Fibroblast of lung (primary cell): ENCODE measurements at places on chromosomes 7 and 10. TPM values are rescaled to one million over a fixed set of nuclear protein-coding genes. Genes with fewer than 3 reads are reported as not detected.

- peak; percentile 89 for DNase-seq
These were observed at the start of gene FAM3C for GRCh38 chr7:121395961-121396757. TSS of gene FAM3C (minus strand) at chr7:121396308. CDS start at chr7:121382969, 13,339 bp downstream.

LIPM gene
- not detected in 2 replicates for total RNA-seq

NDUFB8 gene
- total RNA-seq, result 154 and 167 TPM in 2 replicates

- DNase-seq, result no peak
These were observed 27.6 kb upstream of the FAM204A start for GRCh38 chr10:118369641-118370205.

PRTFDC1 gene
- total RNA-seq, result 18.5 and 26.9 TPM in 2 replicates

DNA sequence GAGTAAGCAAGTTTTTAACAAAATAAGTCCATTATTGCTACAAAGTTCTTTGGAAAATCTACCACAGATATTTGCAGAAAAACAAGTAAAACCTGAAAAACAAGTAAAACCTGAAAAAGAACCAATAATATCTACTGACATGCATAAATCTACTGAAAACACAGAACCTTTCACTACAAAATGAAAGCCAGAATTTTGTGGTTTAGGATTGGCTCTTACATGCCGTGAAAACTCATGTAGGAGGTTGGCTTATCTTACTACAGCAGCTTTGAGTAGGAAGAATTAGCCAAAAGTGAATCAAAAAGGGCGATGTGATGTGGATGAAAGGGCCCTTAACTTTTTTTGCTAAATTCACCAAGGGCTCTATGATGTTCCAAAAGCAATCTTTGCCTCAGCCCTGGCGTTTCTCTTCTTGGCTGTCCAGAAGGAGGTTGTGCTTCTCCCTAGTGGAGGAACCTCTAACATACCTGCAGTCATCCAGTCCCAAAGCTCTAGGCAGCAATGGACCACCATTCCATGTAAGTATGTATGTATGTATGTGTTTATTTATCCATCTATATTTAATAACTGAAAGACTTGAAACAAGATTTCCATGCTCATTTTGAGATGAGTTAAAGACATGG is 93.5 kb upstream of the ZNF804B start:
- DNase-seq, result no peak

OPN4 gene
- total RNA-seq, result not detected in 2 replicates

- peak; percentile 28 for DNase-seq
These were observed 151.1 kb downstream of the TMEM26 start for GRCh38 chr10:61302124-61302523.

DNA sequence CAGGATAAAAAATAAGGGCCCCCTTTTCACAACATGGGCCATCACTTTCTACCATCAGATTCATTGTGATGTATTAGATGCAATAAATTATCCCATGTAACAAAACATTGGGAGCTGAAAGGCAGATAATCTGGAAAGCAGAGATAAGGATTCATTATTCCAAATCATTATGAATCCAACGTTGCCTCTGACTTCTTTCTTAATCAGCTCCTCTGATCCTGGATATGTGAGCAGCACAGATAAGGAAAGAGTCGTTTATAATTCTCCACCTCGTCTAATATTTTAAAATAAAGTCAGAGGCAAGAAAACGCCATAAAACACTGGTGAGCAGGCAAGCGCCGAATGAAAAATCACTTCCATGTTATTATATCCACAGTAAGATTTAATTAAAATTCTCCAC is 13.8 kb upstream of the GATA3 start:
- DNase-seq, result no peak

LFNG gene
- total RNA-seq, result 0.33 and 0.77 TPM in 2 replicates

DNA sequence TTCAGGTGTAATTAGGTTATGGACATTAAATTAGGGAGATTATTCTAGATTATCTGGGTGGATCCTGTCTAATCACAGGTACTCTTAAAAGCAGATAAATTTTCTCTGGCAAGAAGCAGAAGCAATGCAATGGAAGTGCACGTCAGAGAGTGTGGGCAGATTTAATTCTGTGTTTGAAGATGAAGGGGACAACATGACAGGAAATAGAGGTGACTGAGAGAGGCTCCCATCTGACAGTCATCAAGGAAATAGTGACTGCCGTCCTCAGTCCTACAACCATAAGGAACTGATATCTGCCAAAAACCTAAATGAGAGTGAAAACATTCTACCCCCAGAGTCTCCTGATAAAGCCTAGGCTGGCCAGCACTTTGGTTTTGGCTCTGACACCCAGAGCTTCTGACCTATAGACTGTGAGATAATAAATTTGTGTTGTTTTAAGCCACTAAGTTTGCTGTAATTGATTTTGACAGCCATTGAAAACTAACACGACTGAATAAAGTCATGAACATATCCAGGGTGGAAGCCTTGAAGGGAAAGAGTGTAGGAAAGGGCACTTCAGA is 30.5 kb upstream of the DDX50 start:
- no peak for DNase-seq

DNA sequence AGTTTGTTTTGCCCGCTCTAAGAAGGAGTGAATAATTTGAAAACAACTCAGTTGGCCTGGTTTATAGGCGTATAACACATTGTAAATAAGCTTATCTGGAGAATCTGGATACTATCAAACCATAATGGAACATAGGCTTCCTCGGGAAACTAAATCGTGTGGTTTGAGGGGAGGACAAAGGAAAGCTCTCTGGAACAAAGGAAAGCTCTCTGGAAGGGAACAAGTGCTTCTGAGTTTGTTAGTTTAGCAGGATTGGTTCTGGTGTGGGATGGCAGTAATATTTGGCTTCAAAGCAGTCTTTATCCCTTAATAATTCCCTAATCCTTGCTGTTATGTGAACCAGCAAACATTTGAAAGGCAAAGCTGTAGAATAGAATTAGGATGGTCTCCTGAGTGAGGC is 15.0 kb upstream of the SLK start:
- DNase-seq, result no peak
